ENCODE measurements at places on chromosomes 1 and 21.
A peak's percentile ranks its signal among the peaks of the same experiment; 100 is the strongest.

GRCh38 chr1:157157501-157158190, 19.5 kb upstream of the ETV3 start:
- DNase-seq: no peak

GRCh38 chr1:247923941-247924340, 748 bp upstream of the OR2AJ1 start:
- no peak for DNase-seq

- DNase-seq: no peak
These were observed 98.8 kb downstream of the RABGAP1L start for GRCh38 chr1:174258148-174258550.

DNA sequence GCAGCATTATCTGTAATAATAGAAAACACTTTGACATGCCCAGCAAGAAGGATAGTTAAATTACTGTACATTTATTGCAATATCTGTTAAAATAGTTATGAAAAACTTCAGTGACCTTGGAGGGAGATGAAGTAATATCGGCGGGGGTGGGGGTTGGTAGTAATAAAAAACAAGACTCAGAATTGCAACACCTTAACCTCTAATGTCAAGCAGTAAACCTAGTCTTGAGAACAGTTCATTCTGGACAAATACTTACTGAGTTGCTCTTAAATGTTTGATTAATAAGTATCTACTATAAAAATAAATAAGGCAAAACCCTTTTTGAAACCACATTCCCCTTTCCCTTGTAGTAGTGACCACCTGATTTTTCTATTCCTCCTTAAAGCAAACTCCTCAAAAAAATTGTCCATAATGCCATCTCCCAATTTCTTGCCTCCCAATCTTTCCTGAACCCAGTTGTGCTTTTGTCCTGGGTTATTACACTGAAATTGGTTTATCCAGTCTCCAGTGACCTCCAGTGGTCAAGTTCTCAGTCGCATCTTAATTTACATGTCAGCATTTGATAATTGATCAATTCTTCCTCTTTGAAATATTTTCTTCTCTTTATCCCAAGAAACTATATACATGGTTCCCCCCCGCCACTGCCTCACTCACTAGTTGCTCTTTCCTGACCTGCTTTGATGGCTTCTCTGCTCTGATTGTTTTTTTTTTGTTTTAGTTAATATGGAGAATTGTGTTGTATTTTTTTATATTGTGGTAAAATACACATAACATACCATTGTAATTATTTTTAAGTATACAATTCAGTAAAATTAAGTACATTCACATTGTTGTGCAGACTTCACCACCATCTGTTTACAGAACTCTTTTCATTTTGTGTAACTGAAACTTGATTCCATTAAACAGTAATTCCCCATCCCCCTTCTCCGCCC, 36.8 kb downstream of the RAP1A start:
- DNase-seq: no peak

DNA sequence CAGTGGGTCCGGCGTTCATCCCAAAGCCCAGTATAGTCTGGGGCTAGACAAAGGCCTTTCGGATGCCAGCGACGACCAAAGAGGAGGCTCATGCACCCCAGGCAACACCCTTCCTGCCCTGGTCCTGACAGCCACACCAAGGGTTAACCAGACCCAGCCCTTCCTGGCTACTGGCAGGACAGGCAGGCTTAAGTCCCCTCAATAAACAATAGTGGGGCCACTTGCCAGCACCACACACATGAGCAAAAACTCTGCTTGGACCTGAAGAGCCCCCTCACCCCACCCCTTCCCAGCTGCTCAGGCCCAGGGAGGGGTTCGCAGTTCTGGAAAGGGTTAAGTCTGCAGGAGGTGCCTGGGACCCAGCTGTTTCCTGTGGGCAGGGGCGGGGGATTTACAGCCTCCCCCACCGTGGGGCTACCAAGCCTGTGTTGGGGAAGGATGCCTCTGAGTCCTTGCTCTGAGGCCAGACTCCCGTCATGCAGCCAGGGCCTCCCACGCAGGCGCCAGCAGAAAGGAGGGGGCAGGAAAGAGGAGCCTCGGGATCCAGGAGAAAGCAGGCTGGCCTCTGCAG, 18.2 kb downstream of the PHLDA3 start:
- no peak for DNase-seq

GRCh38 chr1:189226779-189227178, 1250.9 kb downstream of the BRINP3 start:
- DNase-seq: no peak

DNA sequence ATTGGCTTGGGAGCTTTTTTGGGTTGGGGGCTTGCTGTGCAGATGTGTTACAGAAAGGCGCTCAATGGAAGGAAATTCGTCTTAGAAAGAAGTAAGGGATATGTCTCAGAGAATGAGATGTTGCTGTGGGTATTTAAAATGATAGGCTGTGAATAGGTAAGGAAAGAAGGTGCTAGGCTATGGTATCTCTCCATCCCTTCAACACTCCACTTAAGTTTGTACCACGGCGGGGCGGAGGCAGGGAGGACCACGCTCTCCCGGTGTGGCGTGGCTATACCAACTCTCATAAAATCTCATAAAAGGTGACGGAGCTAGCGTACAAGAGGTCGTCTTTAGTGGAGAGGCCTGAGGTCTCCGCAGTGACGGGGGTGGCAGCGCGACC, 305 bp upstream of the RPS6KC1 start:
- DNase-seq: no peak

- no peak for DNase-seq
These were observed 30.2 kb downstream of the ODF2L start for GRCh38 chr1:86365896-86366295.

DNA sequence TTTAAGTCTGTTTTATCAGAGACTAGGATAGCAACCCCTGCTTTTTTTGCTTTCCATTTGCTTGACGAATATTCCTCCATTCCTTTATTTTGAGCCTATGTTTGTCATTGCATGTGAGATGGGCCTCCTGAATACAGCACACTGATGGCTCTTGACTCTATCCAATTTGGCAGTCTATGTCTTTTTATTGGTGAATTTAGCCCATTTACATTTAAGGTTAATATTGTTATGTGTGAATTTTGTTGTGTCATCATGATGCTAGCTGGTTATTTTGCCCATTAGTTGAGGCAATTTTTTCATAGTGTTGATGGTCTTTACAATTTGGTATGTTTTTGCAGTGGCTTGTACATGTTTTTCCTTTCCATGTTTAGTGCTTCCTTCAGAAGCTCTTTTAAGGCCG, 50.7 kb upstream of the PDE4B start:
- no peak for DNase-seq

GRCh38 chr21:29347274-29347681, 48.6 kb downstream of the BACH1 start:
- no peak for DNase-seq

DNA sequence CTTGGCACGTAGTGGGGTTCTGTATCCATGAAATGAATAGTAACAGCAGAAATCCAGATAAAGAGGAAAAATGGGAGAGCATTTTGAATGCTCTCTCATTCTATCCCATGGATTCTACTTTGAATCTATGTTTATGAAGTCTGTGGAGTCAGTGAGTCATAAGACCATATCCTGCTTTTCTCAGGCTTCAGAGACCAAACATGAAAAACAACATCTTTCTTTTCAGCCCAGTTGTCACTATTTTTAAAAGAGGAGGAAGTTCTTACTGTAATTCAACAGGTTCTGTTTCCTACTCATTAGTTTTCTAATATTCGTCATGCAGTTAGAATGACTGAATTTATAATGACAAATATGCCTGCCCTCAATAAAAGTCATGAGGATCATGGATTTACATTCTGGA, 39.4 kb upstream of the CD55 start:
- no peak for DNase-seq

DNA sequence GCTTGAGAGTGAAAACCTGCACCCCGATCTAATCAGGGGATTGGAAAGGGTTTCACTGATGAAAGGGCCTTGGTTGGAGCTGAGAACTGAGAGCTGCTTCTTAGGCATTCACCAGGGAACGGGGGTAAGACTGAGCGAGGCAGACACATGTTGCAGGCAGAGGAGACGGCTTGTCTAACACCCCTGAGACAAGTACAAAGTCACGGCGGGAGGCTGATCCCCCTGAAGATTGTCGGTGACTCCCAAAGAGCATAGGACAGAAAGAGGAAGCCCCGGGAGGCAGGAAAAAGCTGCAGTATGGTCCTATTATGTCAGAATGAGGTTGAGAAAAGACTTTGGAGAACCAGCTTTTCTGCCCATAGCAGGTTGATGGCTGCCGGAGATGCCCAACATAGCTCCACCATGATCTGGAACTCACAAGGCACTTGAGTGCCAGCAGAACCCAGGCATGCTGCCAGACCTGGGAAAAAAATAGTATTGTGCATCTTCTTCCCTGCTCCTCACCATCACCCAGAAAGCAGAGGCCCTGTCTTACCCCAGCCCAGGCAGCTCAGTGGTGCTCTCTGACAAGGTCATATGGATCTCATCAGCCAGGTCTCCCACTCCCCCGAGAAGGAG, 463.9 kb upstream of the PROX1 start:
- no peak for DNase-seq

DNA sequence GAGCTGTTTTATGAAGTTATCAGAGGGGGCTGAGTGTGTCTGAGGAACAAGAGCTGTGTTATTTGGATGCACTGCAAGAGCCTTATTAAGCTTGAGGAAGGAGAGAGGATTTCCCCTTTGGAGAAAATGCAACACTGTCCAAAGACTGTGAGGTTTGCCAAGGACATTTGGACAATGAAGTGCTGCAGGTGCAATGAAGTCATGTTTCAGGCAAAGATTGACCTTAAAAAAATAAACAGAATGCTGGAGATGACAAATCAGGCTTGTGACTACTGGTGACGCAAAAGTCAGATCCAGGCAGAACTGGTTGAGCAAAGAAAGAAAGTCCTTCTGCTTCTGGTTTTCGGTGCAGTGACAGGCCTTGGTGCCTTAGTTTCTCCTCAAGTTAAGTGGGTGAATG, 125.2 kb upstream of the KIAA0040 start:
- no peak for DNase-seq

GRCh38 chr1:238772322-238772721, 614.0 kb upstream of the CHRM3 start:
- DNase-seq: no peak

- DNase-seq: no peak
These were observed 7.8 kb upstream of the CHI3L2 start for GRCh38 chr1:111219557-111220286.

- no peak for DNase-seq
These were observed 36.9 kb upstream of the ST6GALNAC5 start for GRCh38 chr1:76830373-76830772.

GRCh38 chr1:51663105-51663504, 46.2 kb downstream of the OSBPL9 start:
- DNase-seq: no peak

GRCh38 chr1:96722161-96722922, 758 bp downstream of the PTBP2 start:
- no peak for DNase-seq

GRCh38 chr1:91781371-91781825, 104.6 kb downstream of the TGFBR3 start:
- no peak for DNase-seq

DNA sequence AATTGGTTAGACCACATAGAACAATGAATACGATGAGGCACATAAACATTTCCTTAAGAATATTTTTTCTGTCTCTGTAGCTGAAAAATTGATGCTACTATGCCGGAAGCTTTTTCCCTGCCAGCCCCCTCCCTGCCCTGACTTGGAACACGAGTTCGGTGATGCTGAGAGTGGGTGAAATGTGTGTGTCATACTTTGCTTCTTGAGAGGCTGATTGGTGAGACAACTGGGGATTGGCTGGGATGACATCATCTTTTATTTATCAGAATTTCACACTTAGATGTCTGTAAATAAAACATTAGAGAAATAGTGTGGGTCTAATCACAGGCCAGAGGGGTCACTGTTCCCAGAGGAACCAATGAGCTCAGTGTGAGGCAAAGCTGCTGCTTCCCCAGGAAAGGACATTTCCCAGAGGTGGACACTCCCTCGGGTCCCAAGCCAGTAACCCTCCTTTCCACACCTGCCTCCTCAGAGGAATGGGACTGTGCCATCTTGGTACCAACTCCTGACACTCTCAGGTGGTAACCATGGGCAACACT, 195.4 kb upstream of the C1orf174 start:
- no peak for DNase-seq

- DNase-seq: no peak
These were observed 117.1 kb upstream of the C8B start for GRCh38 chr1:57082711-57083439.

- no peak for DNase-seq
These were observed 40.6 kb upstream of the CD46 start for GRCh38 chr1:207711285-207711684.

DNA sequence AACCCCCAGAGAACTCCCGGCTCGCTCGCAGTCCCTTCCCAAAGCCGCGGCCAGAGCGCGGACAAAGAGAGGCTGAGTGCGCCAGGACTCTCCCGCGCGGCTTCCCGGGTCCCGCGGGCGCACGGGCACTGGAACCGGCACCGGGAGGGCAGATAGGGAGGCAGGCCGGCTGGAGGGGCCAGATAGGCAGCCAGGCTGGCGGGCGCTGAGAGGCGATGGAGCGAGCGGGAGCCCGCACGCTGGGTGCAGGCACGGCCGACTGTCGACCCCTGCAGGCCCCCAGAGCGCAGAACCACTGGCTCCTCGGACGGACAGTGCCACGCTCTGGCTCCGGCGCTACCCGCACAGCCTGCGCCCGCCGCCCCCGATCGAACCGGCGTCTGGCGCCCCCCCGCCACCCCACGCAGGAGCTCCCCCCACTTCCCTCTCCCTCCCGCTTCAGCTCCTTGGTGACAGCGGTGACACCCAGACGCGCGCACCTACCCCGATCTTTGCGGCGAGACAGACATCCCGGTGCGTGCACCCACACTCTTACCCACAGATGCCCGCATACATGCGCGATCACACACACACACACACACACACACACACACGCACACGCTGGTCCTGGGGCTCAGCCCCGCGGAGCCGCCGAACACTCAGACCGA, 534 bp downstream of the SLC6A9 start:
- peak; percentile 21 for DNase-seq

DNA sequence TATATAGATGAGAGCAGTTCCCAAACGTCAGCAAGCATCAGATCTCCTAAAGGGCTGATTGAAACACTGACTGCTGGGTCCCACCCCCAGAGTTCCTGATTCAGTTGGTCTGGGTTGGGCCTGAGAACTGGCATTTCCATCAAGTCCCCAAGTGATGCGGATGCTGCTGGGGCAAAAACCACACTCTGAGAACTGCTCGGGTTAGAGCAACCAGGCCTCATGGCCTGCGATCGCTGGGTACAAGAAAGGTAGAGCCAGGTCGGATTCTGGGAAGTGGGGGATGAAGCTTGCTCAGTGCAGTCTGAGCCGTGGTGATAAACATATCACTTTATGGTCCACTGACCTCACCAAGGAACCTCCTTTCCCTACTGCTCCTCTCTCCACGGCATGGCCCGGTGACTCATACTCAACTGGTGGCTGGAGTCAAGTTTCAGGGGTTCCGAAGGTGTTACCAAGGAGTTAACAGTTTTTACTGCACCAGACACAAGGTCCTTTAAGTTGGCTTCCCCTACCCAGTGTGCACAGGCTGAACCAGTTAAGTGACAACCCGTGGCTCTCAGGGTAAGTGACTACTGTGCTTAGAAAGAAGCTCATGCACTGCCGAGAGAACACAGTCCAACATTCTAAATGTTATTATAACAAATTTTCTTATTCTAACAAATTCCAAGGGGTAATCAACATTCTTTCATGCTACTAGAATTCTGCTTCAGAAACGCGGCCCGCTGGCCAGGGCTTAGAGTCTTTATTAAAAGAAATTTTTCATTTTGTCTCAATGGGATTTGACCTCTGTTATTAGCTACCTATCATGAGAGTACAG, 153.5 kb downstream of the TGFBR3 start:
- no peak for DNase-seq
